Foreskin keratinocyte (primary cell): ENCODE measurements at places on chromosomes 6 and 20. TPM values are rescaled to one million over a fixed set of nuclear protein-coding genes. Genes with fewer than 3 reads are reported as not detected.
A peak's percentile ranks its signal among the peaks of the same experiment; 100 is the strongest.

GRCh38 chr6:125989631-125990030, 3.3 kb downstream of the TRMT11 start:
- no peak for DNase-seq

DNA sequence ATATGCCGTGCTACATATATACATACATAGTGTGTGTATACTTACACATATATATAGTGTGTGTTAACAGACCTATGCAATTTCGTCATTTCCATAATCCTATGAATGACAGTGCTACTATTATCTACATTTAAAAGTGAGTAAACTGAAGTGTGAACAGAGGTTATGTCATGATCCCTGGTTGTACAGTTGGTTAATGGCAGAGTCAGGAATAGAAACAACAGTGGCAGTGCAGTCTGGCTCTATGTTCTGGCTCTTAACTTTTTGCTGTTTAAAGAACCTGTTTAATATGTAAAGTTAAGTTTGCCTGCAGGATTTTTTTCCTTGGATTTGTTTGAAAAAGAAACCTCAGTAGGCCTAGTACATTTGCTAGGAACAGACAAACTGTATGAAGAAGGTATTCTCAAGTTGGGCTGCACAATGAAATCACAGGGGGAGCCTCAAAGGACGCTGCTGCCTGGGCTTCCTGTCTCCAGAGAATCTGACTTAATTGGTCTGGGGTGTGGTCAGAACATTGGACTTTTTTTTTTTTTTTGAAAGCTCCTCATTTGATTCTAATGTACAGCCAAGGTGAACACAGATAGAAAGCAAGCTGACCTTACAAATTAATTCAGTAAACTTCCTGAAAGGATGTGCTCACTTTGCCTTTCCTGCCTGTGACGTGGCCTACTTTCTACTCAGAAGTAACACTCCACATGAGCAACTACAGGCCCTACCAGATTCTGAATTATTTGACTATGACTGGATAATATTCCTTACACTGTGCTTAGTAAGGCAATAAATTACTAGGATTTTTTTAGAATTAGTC, 29.4 kb downstream of the PLCB1 start:
- DNase-seq = no peak

GRCh38 chr6:34341481-34341971, 50.9 kb downstream of the NUDT3 start:
- DNase-seq = no peak

DNA sequence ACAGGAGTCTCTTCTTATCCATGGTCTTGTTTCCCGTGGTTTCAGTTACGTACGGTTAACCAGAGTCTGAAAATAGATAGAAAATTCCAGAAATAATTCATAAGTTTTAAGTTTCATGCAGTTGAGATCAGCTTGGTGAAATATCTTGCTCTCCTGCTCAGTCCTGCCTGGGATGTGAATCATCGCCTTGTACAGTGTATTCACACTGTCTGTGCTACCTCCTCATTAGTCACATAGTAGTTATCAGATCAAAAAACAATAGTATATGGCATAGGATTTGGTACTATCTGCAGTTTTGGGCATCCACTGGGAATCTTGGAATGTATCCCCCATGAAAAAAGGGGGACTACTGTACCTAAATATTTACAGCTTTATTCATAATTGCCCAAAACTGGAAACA, 22.7 kb upstream of the MOCS1 start:
- DNase-seq = peak; percentile 90

DNA sequence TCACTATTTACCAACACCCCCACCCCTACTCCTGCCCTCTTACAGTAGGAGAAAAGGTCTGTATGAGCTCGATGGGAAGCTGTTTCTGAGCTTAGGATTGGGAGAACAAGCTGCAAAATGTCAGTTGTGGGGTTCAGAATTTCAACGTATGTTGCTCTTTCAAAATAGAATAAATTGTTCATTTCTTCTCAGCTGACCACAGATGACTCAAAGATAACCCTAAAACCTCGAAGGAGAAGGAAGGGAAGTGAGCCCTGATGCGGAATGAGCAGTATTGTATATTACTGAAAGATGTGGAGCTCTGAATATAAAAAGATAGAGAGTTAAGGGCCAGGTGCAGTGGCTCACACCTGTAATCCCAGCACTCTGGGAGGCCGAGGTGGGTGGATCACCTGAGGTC, 35.9 kb upstream of the MYLIP start:
- DNase-seq = no peak

DNA sequence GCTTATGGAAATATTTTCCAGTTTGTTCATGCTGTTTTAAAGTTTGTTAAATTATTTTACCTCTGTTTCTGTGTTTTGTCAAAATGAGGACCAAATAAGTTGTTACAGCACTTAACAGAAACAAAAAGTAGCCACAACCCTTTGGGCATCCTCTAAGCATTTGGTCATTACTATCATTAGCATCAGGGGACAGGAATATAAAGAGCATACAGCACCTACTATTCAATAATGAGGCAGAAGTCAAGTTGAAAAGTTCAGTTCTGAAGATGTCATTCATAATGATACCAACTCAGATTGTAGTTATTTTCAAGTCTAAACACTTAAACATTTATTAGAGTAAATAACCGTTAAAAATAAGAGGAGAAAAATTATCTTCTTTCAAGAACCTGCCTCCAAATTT, 862.3 kb upstream of the FLRT3 start:
- no peak for DNase-seq

LBP gene
- not detected in 2 replicates for total RNA-seq

RHAG gene
- total RNA-seq = not detected in 2 replicates
